ENCODE measurements at places on chromosomes 5 and 9.

DNA sequence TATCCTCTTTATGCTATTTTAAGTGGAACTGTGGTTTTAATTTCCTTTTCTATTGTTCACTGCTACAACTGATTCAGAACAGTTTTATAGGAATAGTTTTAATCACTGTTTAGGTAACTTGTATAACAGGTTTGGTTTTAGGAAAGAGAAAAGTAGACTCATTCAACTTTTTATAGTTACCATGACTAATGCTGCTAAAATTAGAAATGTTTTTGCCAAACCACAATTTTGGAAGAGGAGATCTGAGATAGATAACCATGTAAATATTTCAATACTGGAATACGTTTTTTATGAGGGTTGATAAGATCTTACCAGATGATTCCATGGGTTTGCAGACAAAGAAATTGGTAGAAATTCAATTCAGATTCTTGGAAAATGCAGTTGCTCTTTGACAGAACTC is 404.6 kb upstream of the ARRDC3 start:
- no peak for DNase-seq

DNA sequence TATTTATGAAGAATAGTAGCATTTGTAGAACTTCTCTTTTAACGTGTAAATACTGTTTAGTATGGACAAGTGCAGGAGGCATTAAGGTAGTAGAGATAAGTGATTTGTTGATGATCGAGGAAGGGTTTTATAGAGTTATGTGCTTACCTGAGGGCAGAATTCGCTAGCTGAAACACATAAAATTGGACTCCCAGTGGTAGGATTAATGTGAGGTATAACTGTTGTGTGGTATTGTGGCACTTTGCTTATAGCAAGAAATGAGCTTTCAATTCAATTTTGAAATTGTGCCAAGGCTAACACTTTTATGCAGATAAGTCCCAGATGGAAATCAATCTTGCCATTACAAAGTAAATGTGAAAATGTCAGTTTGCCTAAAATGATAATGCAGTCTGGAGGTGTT is 1.2 kb downstream of the AP3S1 start:
- no peak for DNase-seq

GRCh38 chr9:18893046-18893445 is 140.0 kb downstream of the SAXO1 start:
- DNase-seq = no peak

DNA sequence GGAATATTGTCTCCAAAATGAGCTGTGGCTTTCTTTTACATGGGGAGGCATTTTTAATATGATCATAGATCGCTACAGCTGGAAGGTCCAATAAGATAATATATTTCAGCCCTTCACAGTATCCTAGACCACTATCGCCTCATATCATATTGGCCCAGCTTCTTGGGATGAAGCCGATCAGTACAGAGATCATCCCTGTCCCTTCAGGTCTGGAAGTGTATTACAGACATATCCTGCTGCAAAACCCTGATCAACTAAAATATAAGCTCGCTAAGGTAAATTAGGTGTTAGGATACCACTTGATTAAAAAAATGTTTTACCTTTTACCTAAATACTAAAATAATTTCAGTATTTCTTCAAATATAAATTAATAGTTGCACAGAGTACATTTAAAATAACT is 41.7 kb downstream of the JAKMIP2 start:
- no peak for DNase-seq

GRCh38 chr9:133257465-133257956 is 17.5 kb downstream of the ABO start:
- DNase-seq = no peak

DNA sequence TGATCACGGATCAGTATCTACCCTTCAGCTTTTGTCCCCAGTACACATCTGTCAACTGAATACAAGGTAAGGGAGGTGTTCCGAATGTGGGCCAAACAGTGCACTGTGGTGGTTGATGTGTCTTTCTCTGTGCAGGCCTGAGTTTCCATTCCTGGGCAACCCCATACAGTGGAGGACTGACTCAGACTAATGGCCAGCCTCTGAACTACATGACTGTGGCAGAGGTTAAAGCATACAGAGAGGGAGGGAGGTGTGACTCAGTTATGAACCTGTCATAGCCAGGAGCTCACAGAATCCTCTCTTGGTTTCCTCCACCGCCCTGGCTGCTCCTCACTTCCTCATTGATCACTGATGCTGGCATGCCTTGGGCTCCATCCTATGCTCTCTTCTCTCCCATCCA is 136.4 kb upstream of the TAS2R1 start:
- no peak for DNase-seq

DNA sequence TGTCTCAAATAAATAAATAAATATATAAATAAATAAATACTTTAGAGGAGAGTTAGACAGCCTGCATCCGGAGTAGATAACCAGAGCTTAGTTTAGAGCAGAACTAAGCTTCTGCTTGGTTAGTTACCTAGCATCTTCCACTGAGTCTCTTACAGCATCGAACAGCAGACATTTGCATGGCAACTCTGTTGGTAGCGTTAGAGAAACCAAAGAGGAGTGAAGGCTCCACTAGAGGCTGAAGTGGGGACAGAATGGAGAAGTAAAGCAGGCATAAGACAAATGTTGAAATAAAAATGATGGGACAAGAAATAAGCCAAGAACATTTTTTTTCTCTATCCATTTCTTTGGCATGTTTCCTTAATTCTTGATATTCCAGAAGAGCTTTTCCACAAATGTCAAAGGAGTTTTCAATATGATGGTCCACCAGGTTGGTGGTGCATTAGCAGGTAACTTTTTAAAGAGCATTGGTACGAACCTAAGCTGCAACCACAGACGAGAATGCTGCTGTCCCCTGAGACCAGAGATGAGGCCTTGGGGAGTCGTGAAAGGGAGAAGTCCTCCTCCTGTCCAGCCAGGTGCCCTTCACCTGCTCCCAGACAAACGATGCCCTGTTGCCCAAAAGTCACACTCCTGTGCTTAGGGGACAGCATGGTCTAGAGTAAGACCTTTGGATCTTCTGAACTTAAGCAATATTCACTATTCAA is 438.3 kb downstream of the DIRAS2 start:
- no peak for DNase-seq

DNA sequence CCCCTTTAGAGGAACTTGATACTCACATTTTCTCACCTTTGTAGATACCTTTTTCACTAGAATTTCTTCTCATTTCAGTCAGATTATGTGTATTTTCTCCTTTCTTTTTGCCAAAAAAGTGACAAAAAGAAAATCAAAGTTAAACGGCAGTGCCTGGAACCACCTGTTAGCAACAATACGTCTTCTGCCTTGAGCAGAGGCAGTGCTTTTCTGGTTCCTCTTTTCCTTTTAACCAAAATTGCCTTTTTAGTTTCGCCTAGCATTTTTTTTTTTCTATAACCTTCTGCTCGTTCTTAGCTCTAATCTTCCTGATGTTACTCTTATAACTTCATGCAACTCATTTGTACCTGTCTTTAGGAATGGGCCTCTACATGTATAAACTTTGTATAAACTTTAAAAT is 26.1 kb downstream of the SMIM32 start:
- no peak for DNase-seq

DNA sequence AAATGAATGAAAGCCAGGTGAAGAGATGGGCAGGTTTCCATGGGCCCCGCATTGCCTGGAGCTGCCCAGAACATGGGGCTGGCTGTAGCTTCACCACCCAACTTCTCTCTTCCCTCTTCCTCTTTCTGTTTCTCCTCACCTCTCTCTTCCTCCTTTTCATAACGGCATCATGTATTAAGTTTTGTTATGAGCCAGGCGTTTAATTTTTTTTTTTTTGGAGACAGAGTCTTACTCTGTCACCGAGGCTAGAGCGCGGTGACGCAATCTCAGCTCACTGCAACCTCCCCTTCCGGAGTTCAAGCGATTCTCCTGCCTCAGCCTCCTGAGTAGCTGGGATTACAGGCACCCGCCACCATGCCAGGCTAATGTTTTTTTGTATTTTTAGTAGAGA is 13.0 kb upstream of the SPINK4 start:
- no peak for DNase-seq

DNA sequence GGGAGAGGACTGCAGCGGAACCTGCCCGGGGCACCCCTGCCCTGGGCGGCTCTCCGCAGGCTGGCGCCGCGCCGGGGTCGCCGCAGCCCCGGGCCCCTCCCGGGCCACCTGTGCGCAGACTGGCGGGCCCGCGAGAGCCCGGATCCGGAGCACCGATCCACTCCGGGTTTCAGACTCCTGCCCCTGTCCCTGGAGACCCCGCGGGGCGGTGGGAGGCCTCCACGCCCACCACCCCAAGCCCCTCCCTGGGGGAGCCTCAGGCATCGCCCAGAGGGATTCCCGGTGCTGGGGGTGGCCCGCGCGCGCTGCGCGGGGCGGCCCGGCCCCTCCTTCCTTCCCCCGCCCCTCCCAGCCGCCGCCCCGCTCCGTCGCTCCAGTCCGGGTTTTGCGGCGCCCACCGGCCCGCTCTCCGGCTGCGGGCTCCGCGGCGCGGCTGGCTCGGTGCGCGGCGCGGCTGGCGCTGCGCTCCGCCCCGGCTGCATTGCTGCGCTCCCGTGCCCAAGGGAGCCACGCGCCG is at the start of gene UNC5A:
TSS of gene UNC5A (plus strand) at position 479 of the 517 bp plus-strand sequence. CDS start 192 bp downstream, outside the sequence.
- DNase-seq = peak; percentile 35

DNA sequence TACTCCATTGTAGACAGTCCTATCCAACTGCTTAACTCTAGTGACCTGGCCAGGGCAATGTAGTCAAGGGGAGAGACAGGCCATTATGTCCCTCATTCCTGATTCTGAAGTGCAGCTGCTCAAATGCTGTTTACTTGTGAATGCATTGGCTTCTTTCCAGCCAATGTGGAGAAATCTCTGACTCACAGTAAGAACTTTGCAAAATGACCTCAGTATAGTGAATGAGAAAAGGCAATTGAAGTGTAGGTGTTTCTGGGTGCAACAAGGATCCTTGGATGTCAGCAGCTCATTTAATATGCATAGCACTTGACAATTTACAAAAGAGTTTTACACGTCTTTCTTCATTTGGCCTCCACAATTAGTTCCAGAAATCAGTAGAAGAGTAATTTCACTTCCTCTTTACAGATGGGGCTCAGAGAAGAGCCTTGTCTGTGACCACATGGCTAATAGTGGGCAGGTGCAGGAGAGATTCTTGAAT is 367.2 kb downstream of the OSTF1 start:
- DNase-seq = no peak

DNA sequence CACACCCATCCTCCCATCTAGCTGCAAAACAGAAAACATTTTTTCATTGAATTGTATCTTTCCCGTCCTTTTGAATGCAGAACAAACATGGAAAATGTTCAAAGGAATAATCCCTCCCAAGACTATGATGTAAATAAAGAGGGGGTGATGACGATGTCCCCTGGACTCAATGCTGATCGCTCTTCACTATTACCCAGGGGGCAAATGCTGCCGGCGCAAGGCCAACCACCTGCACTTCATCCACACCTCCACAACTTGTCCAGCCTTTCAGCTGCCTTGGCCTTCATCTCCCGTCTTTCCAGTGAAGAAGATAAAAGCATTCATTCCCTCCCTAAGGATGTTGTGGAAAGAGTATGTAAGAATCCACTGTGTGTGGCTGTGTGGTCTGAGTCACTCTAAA is 240.3 kb downstream of the AGTPBP1 start:
- no peak for DNase-seq

DNA sequence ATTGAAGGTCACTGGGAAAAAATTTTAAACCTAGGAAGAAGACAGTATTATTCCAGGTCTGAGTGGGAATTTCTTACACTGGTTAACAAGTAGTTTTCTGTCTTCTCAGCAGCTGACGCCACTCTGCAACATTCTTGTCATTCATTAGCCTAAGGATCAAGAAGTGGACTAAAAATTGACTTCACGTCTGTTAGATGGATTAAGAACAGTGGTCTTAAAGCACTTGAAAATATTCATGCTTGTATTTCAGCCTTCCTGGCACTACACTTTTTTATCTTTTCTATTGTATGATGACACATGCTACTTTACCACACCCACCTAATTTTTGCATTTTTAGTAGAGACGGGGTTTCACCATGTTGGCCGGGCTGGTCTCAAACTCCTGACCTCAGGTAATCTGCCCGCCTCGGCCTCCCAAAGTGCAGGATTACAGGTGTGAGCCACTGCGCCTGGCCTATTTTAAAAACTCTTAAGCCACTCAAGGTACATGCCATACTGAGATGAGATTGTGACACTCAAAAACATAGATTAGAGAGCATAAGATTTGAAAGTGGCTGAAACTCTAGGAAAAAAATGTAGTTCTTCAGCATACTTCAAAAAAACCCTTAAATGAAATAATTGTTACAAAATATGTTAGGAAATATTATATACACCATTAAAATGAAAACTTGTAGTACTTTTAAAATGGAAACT is 8.4 kb downstream of the MATR3 start:
- DNase-seq = no peak

GRCh38 chr9:133973111-133973790 is 18.9 kb downstream of the VAV2 start:
- DNase-seq = no peak

DNA sequence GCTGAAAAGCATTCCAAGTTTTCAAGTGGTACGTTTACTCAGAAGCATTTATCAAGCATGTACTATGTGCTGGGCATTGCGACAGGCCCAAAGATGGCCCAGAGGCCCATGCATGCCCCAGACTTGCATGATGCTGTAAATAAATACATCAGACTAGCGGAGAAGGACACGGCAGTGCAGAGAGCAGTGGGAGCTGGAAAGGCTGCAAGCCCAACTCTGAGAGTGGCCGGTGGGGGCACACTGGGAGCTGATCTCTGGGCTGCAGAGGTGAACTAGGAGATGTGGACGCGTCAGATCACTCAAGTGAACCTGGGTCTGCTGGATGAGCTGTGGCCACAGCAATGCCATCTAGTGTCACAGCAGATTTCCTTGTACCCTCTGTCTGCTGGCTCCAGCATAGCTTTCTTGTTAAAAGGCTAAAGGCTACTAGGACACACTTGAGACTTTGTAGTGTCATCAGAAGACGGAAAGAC is 246.9 kb downstream of the FANCC start:
- no peak for DNase-seq

DNA sequence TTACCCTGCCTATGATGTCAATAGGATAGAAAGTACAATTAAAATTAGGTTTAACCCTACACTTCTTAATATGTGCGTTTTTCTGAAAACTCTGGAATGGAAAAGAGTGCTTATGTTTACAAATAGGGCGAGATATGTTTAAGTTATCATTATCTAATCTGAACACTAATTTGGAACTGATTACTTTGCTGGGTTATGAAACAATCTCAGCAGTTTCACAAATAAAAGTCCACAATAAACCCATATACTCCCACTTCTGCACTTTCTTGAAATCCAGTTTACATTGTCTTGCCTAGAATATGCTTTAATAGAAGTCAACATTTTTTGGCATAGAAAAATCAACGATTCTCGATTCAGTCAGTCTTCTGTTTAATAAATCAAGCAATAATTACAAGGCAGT is 236.3 kb downstream of the NFIB start:
- DNase-seq = no peak

DNA sequence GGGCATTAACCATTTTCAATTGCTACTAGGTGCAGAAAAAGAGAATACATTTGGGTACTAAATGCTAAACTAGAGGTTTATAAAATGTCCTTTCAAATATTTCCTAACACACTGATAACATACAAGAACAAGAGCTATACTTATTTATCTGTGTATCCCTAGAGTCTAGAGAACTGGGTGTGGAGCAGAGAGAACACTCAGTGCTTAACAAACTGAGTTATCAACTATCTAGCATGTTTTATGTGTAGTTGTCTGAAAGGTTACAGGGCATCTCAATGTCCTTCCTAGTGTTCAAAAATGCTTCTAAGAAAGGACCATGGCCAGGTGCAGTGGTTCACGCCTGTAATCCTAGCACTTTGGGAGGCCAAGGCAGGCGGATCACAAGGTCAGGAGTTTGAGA is 40.3 kb downstream of the NR6A1 start:
- DNase-seq = no peak
